Aorta (tissue), 5 donors: ENCODE measurements at places on chromosomes 13 and 19. TPM values are rescaled to one million over a fixed set of nuclear protein-coding genes. Genes with fewer than 3 reads are reported as not detected.

The EBI3 gene
- polyA plus RNA-seq: 1.3 TPM

The NECTIN2 gene
- 27.8 TPM for polyA plus RNA-seq

The NDFIP2 gene
- 14.7 TPM for polyA plus RNA-seq

The DIAPH3 gene
- 2.9 TPM for polyA plus RNA-seq

The INTS6 gene
- polyA plus RNA-seq: 9.8 TPM

The FGF22 gene
- polyA plus RNA-seq: 4.8 TPM

The S1PR2 gene
- polyA plus RNA-seq: 4.2 TPM

The MLLT1 gene
- polyA plus RNA-seq: 14.9 TPM

The LHFPL6 gene
- 58.1 TPM for polyA plus RNA-seq

The SLC15A1 gene
- polyA plus RNA-seq: 13.9 TPM

The GPR4 gene
- 1.2 TPM for polyA plus RNA-seq

The FGF21 gene
- polyA plus RNA-seq: not detected

The CCDC194 gene
- not detected for polyA plus RNA-seq

The PSG2 gene
- not detected for polyA plus RNA-seq

The TNFSF9 gene
- not detected for polyA plus RNA-seq

The C19orf47 gene
- 11.3 TPM for polyA plus RNA-seq

The TMEM150B gene
- polyA plus RNA-seq: 0.72 TPM

The IRGQ gene
- 7.2 TPM for polyA plus RNA-seq

The SLC25A42 gene
- 12.5 TPM for polyA plus RNA-seq

The CRX gene
- polyA plus RNA-seq: 0.25 TPM

The MISP gene
- polyA plus RNA-seq: 53.3 TPM

The JUND gene
- polyA plus RNA-seq: 161 TPM

The TEX26 gene
- polyA plus RNA-seq: not detected

The PBX4 gene
- 1.5 TPM for polyA plus RNA-seq

The DCT gene
- 0.03 TPM for polyA plus RNA-seq

The CLDN10 gene
- polyA plus RNA-seq: 0.63 TPM

The LIN7B gene
- polyA plus RNA-seq: 7.6 TPM

The NOVA2 gene
- not detected for polyA plus RNA-seq

The BLVRB gene
- polyA plus RNA-seq: 134 TPM

The FPR2 gene
- 0.18 TPM for polyA plus RNA-seq

The CPT1C gene
- polyA plus RNA-seq: 1.9 TPM

The SHISA2 gene
- polyA plus RNA-seq: not detected

The ATP12A gene
- not detected for polyA plus RNA-seq

The CGB5 gene
- not detected for polyA plus RNA-seq

The RTBDN gene
- polyA plus RNA-seq: not detected

The SYT5 gene
- polyA plus RNA-seq: not detected

The CYP2A7 gene
- polyA plus RNA-seq: not detected

The ZNF57 gene
- 3.3 TPM for polyA plus RNA-seq

The IGFL3 gene
- polyA plus RNA-seq: not detected

The FAAP24 gene
- polyA plus RNA-seq: 1.6 TPM

The RNF113B gene
- not detected for polyA plus RNA-seq

The FFAR2 gene
- polyA plus RNA-seq: not detected

The SUGP2 gene
- polyA plus RNA-seq: 61.3 TPM

The SLITRK6 gene
- polyA plus RNA-seq: not detected
